ENCODE measurements at places on chromosomes 1 and 21. TPM values are rescaled to one million over a fixed set of nuclear protein-coding genes. Genes with fewer than 3 reads are reported as not detected.

DNA sequence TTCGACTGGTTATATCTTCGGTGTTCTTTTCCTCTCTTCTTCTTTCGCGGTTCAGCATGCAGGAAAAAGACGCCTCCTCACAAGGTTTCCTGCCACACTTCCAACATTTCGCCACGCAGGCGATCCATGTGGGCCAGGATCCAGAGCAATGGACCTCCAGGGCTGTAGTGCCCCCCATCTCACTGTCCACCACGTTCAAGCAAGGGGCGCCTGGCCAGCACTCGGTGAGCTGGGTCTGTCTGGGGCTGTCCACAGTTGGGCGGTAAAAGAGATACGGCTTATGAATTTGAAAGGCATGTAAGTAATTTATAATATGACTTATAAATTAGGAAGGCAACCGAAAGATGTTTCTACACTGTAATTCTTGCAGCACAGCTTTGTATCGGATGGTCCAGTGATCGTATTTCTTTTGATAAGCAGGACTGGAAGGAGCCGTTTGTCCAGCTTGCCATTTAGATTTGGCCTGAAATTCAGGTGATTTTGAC, 334 bp downstream of the CTH start:
- no peak for DNase-seq

The ANGPTL3 gene
- 6.6 TPM for polyA plus RNA-seq

The MAP1LC3C gene
- polyA plus RNA-seq, result 0.95 TPM

DNA sequence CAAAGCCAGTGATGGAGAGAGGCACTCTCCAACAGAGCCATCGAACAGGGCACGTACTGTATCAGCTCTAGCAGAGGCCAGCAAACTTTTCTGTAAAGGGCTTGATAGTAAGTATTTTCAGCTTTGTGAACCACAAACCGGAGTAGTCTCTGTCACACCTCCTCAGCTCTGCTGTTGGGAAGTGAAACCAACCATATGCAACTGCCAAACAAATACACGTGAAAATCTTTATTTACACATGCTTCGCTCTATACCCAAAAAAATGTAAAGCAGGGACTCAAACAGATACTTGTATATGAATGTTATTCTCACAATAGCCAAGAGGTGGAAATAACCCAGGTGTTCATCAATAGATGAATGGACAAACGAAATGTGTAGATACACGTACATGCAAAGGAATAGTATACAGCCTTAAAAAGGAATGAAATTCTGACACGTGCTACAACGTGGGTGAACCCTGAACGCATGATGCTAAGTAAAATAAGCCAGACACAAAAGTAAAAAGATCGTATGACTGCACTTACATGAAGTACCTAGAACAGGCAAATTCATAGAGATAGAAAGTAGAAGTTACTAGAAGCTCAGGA, 39.0 kb downstream of the SETD4 start:
- DNase-seq, result no peak

The FABP3 gene
- polyA plus RNA-seq, result 63.2 TPM

The KRTAP13-2 gene
- polyA plus RNA-seq, result not detected

The SELE gene
- 0.42 TPM for polyA plus RNA-seq

The LUZP1 gene
- 36.7 TPM for polyA plus RNA-seq

- DNase-seq, result no peak
These were observed 11.0 kb downstream of the AGTRAP start for GRCh38 chr1:11746795-11747487.

The FYB2 gene
- polyA plus RNA-seq, result 0.41 TPM

DNA sequence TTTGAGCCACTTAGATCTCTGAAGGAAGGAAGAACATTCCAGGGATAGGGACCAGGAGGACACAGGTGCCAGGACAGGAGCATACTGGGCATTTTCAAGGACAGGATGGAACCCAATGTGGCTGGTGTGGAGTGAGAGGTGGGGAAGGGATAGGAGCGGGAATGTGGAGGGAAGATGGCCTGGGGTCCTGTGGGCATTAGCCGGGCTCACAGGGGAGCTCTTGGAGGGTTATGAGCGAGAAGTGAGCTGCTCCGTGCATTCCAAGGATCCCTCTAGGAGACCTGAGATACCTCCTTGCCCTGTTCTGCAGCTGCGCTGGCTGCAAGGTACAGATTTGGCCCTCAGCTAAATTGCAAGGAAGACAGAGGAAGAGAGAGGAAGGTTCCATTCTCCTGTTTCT, 87.5 kb downstream of the IER5 start:
- no peak for DNase-seq

DNA sequence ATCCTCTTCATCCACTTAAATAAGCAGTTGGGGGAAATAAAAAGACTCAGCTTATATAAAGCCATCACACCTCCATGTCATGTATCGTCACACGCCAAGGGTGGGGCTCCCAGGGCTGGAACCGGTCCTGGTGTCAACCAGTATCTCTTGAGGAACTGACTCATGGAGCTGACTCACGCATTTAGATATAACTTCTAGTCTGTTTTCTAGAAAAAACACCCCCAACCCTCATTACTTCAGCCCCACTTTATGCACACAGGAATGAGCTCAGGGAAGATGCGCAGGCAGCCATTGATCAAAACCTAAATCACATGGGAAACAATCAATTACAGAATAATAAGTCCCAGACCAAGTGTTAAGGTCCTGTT, 6.9 kb upstream of the IL22RA1 start:
- no peak for DNase-seq

GRCh38 chr1:197911857-197912696, 5.1 kb upstream of the LHX9 start:
- DNase-seq, result no peak

The SLC44A5 gene
- 9.6 TPM for polyA plus RNA-seq

- no peak for DNase-seq
These were observed 79.0 kb upstream of the JUN start for GRCh38 chr1:58862728-58863385.

DNA sequence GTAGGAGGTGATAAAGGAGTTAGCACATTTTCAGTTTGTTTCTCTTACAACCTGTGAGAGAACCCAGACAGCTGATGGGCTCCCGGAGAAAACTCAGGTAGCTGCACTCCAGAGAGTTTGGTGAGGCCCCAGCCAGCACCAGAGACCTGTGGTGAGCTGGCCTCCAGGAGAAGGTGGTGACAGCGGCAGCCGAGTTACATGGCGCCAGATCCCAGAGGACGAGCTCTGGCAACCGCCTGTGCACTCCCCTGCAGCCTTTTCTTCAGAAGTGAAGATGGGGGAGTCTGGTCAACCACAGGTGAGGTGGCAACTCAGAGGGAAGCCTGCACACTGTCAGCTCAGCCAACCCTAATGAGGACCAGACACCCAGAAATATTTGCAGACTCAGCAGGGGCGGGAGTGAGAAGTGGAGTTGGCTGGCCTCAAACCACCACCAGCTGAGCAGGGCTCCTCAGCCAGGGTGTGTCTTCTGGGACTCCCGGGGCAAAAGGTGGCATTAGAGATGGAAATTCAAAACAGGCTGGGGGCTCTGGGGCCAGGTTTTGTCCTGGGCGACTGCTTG, 209.7 kb downstream of the SETD4 start:
- no peak for DNase-seq

DNA sequence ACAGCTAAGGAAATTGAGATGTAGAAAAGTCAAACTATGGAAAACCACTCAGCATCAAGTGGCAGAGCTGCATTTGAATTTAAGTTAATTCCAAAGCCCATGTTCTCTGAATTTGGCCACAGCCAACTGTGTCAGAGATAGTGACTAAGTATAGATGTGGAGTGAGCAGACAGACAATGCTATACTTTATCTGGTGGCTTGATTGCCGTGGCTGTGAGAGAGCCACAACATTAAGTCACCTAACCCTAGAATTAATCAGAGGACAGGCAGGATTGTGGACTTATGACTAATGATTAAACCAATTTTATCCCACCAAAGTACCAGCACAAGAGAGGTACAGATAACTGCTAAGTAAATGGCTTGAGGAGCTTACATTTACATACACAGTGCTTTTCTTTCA, 209.8 kb downstream of the TPR start:
- DNase-seq, result no peak

- DNase-seq, result no peak
These were observed 991 bp downstream of the PYGO2 start for GRCh38 chr1:154960446-154961136.

GRCh38 chr1:161439280-161440232, 65.7 kb upstream of the FCGR2A start:
- no peak for DNase-seq

The RGS16 gene
- 1.0 TPM for polyA plus RNA-seq

GRCh38 chr1:16067127-16067768, 6.2 kb downstream of the FAM131C start:
- DNase-seq, result peak; percentile 77

DNA sequence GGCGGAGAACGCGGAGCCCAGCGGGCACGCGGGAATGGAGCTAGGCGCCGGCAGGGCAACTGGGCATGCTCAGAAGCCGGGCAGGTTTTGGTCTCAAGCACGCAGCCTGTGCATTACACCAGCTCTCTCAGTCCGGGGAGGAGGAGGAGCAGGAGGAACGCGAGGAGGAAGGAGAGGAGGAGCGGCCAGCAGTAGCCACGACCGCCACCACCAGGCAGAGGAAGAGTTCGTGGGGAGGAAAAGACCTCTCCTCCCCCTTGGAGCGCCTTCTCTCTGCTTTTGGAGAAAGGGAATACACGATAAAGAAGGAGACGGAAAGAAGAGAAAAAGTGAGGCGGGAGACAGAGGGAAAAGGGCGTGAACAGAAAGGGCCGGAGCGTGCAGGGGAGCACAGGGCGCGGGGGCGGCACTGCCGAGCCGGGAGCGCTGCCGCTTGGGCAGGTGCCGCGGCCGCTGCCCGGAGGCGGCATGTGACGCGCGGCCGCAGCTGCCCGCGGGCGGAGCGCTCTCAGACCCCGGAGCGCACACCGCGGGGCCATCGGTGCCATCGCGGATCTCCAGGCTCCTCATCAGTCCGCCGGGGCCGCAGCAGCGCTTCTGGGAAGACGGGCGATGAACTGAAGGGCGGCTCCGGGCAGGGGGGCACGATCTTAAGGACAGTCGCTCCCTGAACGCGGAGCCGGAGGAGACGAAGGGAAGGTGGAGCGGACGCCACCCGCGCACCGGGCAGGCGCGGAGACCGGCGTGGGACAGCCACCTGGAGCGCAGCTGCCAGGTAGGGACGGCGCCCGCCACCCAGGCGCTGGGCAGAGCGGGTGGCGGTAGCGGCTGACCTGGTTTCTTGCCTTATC, at the start of gene CHRM3:
CHRM3 (plus strand) TSS at position 116 of the 851 bp plus-strand sequence. CDS start 520,884 bp downstream, outside the sequence.
- peak; percentile 68 for DNase-seq

DNA sequence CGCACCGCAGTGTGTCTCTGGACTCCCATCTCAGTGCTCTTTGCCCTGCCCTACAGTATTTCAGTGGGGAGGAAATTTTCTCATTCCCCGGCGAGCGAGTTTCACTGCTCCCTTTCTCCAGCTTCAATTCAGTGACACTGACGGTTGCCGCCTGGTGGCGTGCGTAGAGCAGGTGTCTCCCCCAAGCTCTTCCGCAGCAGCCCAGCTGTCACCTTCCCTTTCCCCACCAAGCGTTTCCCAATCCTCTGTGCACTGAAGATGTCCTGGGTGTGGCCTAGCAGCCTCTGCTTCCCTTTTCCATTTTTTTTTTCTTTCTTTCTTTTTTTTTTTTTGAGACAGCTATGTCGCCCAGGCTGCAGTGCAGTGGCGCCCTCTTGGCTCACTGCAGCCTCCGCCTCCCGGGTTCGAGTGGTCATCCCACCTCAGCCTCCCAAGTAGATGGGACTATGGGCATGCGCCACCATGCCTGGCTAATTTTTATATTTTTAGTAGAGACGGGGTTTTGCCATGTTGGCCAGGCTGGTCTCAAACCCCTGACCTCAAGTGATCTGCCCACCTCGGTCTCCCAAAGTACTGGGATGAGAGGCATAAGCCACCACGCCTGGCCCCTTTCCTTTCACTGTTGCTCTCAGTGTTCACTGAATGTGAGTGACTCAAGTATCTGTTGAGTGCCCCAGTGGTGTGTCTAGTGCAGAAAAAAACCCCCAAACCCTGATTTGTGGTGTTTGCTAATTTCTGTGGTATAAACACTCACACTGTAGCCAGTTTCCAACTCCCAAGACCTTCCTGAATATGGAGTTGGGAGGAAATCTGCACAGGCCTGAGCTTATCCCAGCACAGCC, 30.1 kb downstream of the TNFRSF1B start:
- no peak for DNase-seq

DNA sequence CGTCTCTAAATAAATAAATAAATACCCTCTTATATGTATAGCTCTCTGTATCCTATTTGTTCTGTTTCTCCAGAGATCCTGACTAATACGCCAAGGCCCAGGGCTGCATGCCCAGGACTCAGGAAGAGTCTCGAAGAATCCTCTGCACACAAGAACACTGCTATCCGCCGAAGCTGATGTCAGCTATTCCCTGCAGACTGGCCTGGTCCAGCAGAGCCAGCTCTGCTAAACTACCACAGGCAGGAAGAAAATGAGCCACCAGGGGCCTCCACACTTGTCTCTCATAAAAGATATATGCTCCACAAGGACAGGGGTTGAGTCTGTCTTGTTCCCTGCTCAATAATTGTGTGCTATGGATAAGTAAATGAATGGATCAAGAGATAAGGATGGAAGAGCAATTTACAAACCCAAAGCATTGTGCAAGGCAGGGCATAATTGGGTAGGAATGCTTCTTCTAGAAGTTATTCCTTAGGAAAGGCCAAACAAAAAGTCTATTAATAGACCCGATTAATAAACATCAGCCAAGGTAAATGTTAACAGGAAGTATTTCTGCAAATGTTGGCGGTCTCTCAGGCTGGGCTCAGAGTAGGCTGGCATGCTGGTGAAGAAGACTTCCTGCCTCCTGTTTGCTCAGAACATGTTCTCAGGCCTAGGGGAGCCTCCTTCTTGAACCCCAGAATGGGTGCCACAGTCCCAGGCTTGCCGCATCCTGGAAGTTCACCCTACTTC, 26.3 kb upstream of the MAN1C1 start:
- DNase-seq, result no peak

- no peak for DNase-seq
These were observed 36.2 kb downstream of the SGIP1 start for GRCh38 chr1:66570196-66570595.

- DNase-seq, result no peak
These were observed 27.5 kb downstream of the CTH start for GRCh38 chr1:70438529-70438928.

DNA sequence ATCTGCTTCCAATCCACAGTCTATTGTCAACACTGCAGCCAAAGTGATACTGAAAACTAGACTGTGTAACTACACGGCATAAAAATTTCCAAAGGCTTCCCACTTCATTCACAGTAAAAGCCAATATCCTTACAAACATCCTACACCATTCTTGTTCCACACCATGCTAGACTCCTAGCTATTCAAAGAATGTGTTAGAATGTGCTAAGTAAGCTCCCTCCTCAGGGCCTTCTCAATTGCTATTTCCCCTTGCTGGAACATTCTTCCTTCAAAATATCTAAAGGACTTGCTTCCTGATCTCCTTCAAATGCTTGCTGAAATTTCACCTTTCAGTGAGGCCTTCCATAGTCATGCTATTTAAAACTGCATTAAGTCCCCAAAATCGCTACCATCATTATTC, 228.1 kb downstream of the AKT3 start:
- DNase-seq, result no peak
